Astrocyte (in vitro differentiated cells and primary cell): ENCODE measurements at places on chromosomes 2 and 18. TPM values are rescaled to one million over a fixed set of nuclear protein-coding genes. Genes with fewer than 3 reads are reported as not detected.
A peak's percentile ranks its signal among the peaks of the same experiment; 100 is the strongest.

The LGALSL gene
- 12.4 and 14.0 TPM in 2 replicates for total RNA-seq

The HOXD13 gene
- total RNA-seq, result not detected in 2 replicates

DNA sequence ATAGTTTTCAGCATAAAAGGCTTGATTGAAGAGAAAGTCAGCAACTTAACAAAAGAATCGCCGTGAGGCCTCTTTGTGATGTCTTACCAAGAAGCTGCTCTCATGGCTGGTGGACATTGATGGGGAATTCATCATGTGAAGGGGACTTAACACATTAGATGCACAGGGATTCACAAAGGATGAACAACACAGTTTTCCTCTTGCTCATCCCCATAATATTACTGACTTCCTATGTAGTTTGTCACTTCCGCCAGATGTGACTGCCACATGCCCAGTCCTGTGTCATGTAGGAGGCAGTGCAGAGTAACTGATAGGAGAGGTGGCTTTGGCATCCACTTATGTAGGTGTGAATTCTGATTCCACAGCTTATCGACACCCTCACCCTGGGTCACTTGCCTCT lies 232.6 kb upstream of the LYPD1 start:
- no peak for DNase-seq

GRCh38 chr2:61554604-61555003 lies 16.4 kb upstream of the XPO1 start:
- no peak for DNase-seq

DNA sequence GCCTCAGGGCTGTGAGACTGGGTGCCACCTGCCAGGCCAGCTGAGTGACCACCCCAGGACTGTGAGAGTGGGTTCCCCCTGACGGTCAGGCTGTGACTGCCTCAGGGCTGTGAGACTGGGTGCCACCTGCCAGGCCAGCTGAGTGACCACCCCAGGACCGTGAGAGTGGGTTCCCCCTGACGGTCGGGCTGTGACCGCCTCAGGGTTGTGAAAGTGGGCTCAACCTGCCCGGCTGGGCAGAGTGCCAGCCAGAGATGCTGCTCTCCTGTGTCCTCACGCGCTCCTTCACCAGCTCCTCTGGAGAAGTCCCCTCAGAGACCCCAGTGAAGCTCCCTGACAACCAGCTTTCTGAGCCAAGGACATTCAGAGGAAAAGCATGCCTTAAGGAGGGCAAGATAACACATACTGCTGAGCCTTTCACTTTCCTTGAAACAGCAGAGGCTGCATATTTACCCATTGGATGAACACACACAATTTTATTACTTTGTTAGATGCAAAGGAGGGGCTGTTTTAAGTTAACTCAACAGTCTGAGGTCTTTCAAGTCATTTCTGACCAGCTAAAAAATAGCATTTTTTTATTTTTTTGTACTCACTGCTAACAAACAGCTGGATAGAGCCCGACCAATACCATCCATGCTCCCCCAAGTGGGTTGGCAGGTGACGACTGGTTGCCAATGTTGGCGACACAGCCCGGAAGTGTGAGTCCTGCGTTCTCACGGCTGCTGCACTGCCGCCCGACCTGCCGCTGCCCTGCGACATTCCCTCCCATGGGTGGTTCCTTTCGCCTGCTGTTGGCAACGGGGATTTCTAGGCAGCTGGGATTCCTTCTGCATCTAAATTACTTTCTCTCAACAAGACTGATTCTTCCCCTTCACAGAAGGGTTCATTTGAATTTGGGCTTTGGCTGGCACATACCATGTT lies 70.7 kb downstream of the NDUFA10 start:
- peak; percentile 41 for DNase-seq

The SRD5A2 gene
- not detected in 2 replicates for total RNA-seq

- DNase-seq, result no peak
Observed at GRCh38 chr18:73768043-73768442, 379.6 kb downstream of the FBXO15 start.

GRCh38 chr18:72391951-72392350 lies 152.2 kb downstream of the CBLN2 start:
- DNase-seq, result no peak

DNA sequence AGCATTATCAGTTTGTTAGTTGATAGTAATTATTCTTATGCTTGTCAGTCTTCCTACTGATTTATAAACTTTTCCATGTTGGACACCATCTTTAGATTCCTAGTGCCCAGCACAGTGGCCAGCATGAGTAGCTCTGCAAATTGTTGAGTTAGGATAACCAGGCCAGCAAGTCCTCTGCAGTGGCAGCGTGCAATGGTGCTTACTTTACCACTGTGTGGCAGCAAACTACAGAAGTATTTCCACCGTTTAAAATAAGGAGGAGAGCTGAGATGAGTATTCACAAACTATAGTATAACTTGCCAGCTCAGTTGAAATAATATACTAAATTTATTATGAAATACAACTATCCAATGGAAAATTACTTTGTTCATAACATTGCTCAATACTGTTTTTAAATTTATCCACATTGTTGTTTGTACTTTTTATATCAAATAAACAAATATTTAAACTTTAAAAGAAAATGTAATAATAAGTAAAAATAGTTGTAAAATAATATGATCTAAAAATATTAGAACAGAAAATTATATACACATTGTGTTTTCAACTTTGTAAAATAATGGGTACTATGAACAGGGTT lies 9.3 kb upstream of the THADA start:
- DNase-seq, result peak; percentile 39

DNA sequence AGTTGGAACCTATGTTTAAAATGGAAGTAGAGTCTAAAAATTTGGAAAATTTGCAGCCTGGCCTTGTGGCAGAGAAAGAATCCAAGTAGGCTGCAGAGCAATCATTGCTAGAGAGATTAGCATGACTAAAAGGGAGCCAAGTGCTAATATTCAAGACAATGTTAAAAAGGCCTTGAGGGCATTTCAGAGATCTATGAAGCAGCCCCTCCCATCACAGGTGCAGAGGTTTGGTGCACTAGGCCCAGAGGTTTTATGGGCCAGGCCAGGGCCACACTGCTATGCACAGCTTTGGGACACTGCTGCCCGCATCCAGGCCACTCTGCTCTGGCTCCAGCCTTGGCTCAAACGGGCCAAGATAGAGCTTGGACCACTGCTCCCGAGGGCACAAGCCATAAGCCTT lies 6.7 kb upstream of the IL1A start:
- DNase-seq, result no peak

DNA sequence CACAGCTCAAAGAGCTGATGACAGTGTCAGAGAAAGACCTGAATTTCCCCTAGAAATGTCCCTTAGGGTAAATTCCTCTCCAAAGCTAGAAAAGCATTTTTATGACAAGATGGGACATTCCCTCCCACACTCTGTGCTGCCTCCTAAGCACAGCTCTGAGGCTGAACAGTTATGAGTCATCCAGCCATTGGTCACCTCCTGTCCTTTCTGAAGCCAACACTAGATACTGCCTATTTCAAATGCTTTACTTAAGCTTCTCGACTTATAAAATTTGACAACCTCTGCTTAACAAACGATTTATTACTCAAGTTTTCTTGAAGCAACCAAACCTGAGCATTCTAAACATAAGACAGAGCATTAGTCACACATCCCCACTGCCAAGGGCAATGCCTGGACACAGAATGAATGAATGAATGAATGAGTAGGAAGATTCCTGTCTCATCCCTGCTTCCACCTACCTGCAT lies 35.4 kb downstream of the B4GALT6 start:
- DNase-seq, result peak; percentile 68

- DNase-seq, result no peak
Observed at GRCh38 chr2:21748501-21748900, 624.7 kb downstream of the TDRD15 start.

The TLX2 gene
- not detected in 2 replicates for total RNA-seq

The B4GALT6 gene
- 17.0 and 17.7 TPM in 2 replicates for total RNA-seq

The TMEM37 gene
- total RNA-seq, result 1.6 and 3.3 TPM in 2 replicates

The EVX2 gene
- total RNA-seq, result not detected in 2 replicates

- DNase-seq, result no peak
Observed at GRCh38 chr18:64720781-64721464, 572.0 kb upstream of the LINC00305 start.

DNA sequence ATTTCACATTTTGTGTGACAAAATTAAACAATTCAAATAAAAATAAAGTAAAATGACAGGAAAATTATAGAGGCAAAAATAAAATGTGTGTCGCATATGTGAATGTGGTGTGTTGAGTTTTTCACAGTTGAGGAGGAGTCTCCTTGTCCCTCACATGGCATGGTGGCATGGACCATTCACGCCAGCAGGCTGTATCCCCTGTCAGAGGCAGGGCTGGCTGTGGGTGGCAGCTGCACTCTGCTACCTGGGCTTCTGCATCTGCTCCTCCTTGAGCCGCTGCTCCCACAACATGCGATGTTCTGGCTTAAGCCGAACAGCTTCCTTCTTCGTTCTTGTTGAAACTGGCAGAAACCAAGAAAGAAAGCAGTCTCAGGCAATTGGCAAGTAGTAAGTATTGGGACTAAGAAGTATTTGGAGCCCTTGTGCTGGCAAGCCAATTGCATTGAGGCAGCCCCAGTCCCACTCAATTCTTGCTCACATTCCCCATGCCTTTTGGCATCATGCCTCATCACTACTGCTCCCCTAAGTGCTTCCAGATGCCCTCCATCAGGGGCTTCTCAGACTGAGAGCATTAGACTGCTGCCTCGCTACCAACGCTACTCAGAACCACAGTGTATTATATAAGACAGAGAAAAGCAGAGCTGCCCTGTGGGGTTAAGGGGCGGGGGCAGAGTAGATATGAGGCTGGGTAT lies 177.9 kb upstream of the NABP1 start:
- peak; percentile 65 for DNase-seq
